ENCODE measurements at places on chromosomes 1 and 21.

DNA sequence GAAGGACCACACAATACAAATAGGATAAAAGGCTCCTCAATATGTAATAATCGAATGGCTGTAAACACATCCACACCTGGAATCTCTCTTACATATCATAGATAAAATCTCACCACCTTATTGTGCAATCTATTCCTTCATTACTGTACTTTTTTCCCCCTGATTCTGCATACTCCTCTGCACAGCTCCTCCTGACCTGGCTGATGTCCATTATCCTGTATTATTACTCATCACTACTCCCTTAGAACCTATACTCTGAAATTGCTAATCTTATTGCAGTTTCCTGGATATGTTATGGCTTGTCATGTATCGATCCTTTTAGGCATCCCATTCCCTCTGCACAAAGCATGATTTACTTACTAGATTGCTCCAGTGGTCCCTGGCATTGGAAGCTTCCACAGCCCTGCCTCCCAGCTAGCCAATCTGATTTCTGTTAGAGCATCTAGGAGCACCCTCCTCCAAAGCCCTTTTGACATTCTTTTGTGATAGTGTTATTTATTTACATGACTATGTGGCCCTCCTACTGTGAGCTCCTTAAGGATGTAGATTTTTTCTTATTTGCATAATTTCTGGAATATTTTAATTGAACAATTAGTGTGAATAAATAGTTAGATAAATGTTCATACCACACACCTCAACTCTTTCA lies 24.2 kb upstream of the PHGDH start:
- DNase-seq = no peak

- DNase-seq = no peak
Observed at GRCh38 chr1:116159177-116159576, 48.0 kb downstream of the MAB21L3 start.

GRCh38 chr1:42934541-42935312 lies 23.9 kb downstream of the SLC2A1 start:
- no peak for DNase-seq

DNA sequence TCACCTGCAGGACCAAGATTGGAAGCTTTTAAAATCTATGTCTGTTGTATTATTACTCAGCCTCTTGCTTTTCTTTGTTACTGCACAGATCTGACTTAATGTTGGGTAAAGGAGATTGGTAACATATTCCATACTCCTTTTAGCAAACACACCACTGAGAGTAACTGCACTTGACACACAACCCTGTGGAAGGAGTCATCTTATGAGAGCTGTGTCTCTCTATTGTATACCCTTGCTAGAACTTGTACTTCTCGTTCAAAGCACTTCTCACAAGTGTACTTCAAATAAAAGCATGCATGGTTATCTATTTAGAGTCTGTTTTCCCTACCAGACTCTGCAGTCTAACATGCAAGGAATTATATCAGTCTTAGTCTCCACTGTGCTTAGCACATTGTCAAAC lies 813.4 kb downstream of the ADGRL2 start:
- DNase-seq = no peak

- no peak for DNase-seq
Observed at GRCh38 chr1:214417545-214418210, 133.7 kb downstream of the PTPN14 start.

GRCh38 chr1:214397497-214397896 lies 116.5 kb downstream of the SMYD2 start:
- no peak for DNase-seq

DNA sequence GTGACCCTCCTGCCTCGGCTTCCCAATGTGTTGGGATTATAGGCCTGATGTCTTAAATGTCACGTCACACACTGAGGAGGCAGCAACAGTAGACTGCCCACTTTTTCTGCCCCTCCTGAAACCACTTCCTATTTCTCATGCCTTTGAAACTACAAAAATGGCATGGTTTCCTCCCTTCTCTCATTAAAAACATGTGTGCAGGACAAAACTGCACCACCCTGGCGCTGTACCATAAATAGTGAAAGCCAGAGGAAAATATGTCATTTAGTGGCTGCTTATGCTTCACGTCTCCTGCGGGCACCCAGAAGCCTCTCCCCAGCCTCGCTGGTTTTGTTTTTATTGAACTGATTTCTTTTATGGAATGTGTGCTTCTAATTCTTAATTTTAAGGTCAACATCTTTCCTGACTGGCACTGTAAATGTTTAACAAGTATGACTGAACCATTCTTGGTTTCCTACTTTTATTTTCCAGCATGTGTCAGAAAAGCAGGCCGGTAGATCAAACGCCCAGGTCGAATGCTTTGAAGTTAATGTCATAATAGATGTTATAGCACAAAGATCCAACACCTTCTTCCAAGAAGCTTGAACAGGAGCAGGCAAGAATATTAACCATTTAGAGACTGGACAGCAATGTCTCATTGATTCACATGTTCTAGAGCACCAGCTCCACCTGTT lies 59.6 kb upstream of the C1orf87 start:
- DNase-seq = no peak

DNA sequence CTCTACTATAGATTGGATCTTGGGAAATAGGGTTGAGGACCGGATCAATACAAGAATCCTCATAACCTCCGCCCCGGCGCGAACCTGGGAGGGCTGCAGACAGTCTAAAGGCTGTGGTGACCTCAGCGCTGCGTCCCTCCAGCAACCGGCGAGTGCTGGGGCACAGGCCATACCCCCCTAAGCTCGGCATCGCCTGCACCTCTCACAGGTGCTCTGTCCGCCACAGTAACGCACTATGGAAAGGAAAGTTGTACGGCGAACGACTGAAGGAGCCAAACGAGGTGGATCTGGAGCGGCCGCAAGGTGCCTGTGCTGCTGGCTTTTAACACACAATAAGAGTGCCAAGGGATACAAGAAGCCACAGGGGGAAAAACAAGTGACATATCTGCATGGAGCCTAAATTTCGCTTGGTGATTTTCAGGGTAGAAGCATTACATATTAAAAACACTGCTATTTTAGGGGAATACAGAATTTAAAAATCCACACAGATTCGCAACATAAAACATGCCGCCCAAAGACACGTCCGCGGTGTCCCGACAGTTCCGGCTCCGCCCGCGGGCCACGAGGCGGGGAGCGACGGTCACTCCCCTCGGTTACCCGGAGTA lies 1.4 kb upstream of the RBM15 start:
- no peak for DNase-seq

DNA sequence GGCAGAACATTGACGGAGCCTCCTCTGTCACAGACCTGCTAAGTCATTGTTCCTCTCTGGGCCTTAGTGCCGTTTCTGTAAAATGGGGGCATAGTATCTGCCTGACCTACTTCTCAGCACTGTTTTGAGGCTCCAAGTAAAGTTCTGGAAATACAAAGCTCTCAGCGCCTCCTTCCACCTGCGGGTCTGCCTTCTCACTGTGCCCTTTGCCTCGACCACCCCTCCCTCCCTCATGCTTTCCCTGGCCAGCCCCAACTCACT lies 15.4 kb upstream of the WASF2 start:
- DNase-seq = no peak

DNA sequence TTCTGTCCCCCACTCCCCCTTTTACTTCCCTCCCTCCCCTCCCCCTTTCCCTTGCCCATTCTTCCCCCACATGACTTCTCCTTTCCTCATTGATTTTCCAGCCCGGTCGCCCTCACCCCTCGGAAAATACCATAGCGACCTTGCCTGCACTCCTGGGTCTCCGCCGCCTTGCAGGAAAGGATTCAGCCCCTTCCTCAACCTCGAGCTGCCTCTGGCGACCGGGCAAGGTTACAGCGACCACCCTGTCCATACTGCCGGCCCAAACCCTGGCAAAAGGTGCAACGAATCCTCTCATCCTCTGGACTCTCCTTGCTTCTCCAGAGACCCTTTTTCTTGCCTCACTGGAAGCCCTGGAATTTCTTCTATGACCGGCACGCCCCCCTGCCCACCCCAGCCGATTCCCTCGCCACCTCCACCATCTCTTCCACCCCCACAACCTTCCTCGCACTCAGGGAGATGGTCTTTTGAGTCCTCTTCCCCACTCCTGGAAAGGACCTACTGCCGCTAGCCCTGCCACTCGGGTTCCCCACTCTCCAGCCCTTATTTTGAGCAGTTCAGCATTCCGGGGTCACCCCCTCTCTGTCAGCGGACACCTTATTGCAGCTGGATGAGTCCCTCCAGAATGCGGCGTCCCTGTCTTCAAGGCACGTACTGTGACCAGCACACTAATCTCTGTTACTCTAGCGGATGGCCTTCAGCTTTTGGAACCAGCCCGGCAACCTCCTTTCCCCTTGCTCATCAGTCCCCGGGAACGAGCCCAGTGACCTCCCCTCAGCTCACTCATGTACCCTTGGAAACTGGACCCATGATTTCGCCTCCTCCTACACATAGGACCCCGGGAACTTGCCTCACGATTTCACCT lies 846 bp downstream of the NSUN4 start:
- DNase-seq = no peak

- no peak for DNase-seq
Observed at GRCh38 chr1:61174060-61174795, 91.9 kb downstream of the NFIA start.

GRCh38 chr1:27529704-27530018 lies 39.7 kb upstream of the WASF2 start:
- DNase-seq = no peak

GRCh38 chr1:115830963-115831362 lies 10.0 kb downstream of the NHLH2 start:
- DNase-seq = no peak

DNA sequence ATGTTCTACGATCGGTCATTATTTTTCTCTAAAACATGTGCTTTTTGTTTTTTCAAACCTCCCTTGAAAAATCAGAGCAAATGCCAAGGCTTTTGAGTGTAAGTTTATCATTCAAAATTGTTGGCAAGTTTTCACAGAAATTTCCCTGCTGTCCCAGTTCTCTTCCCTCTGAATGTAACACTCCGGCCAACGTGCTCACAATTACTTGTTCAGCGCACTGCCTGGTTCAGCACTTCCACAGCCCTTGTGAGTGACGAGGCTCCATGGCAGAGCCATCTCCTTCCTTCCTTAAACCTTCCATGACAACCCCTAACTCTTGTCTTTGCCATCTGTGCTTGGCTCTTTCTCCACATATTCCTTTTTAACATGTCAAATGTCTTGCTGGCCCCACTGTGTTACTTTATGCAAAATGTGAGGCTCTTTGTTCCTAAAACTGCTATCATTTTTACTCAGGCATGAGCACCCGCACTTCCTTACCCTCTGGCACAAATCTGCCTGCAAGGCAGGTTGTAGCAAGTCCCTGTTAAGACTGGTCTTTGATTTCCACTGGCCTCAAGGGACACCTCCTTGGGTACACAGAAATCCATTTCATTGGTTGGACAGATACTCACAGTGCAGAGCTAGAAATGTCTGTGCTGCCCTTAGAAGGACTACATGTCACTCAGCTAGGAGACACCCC lies 142.8 kb downstream of the HUNK start:
- no peak for DNase-seq

DNA sequence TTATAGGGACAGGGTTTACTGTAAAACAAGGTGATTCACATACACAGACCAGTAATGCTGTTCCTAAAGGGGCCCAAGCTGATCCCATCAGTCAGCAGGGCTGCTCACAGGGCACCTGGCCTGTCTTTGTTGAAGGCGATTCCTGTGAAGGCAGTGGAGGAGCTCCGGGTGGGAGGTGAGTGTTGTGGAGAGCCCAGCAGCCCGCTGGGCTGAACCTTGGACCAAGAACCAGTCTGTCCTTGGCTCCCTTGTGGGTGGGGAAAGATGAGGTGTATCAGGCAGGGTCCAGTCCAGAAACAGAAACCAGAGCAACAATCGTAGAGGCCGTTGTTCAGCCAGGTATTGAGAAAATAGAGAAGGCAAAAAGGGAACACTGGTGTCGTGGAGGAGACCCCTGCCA lies 12.5 kb downstream of the PDXK start:
- DNase-seq = no peak

- DNase-seq = no peak
Observed at GRCh38 chr1:184222652-184223052, 164.2 kb upstream of the C1orf21 start.

GRCh38 chr1:178724728-178725465 lies at the start of gene RALGPS2:
TSS of gene RALGPS2 (plus strand) at chr1:178725244. CDS start at chr1:178776765, 51,521 bp downstream.
- DNase-seq = no peak

GRCh38 chr21:46617267-46618051 lies 12.6 kb upstream of the S100B start:
- DNase-seq = no peak

GRCh38 chr1:1004780-1005697 lies 5.1 kb upstream of the HES4 start:
- DNase-seq = no peak

- no peak for DNase-seq
Observed at GRCh38 chr1:174700775-174701174, 253.0 kb downstream of the GPR52 start.

- DNase-seq = no peak
Observed at GRCh38 chr1:165424454-165425216, 20.3 kb downstream of the RXRG start.

- DNase-seq = no peak
Observed at GRCh38 chr21:31553461-31553860, 106.0 kb upstream of the SOD1 start.
